ENCODE measurements at places on chromosomes 3 and 15.

- no peak for DNase-seq
These were observed 405.1 kb downstream of the LPP start for GRCh38 chr3:188559072-188559429.

DNA sequence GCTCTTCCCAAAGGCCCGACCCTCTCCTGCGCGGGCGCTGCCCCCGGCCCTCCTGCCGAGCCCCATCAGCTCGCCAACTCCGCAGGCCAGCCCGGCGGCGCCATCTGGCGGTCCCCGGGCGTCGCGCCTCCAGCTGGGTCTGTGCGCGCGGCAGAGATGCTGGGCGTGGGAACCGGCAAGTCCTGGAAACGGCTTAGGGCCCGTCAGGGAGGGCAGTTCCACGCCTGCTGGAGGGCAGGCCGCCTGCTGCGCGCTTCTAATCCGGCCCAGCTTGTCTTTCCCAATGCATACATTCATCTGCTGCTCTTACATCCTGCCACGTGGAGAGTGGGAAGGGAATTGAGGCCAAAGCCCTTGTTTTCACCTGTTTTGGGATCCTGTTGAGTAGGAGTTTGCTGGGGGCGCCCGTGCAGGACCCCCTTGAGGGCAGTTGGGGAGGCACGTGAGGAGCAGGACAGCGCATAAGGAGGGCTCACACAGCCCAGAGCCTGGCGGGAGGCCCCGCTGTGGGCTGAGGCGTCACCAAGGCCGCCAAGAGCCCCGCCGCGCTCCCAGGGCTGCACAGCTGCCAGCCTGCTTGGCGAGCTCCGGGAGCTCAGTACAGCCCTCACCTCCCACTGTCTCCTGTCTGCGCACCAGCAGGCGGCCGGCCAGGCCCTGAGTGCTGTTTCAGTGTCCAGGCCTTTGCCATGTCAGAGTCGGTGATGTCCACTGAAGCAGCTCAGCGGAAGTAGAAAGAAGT is 165.6 kb downstream of the NSMCE3 start:
- DNase-seq = peak; percentile 53

- no peak for DNase-seq
These were observed 25.5 kb upstream of the KNG1 start for GRCh38 chr3:186691676-186692075.

- DNase-seq = no peak
These were observed 50.0 kb upstream of the ARHGEF26 start for GRCh38 chr3:154071146-154071545.

Measured in stimulated activated CD4-positive, alpha-beta T cell treated with anti-CD3 and anti-CD28 coated beads, TNF-alpha, amount 100 ng/mL, for 1 hour (primary cell).